D721Med (cell line): ENCODE measurements at places on chromosomes 7 and 10.
A peak's percentile ranks its signal among the peaks of the same experiment; 100 is the strongest.

DNA sequence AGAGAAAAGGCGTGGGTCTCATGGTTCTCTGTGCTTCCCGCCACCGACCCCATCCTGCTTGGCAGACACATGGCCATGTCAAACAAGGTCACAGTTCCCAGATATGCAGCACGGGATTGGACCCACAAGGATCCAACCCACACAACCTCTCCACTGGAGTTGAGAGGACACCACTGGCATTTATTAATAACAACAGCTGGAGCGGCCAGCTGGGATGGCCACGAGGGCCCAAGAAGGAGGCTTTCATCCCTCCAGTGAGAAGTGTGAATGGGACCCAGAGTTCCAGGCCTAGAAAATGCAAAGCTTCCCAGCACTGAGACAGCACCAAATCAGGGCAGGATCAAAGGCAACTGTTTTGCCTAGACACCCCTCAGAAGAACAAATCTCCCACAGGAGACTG lies 31.5 kb downstream of the FGFR2 start:
- no peak for DNase-seq

- no peak for DNase-seq
Measured at GRCh38 chr7:30249986-30250774, 34.2 kb upstream of the ZNRF2 start.

DNA sequence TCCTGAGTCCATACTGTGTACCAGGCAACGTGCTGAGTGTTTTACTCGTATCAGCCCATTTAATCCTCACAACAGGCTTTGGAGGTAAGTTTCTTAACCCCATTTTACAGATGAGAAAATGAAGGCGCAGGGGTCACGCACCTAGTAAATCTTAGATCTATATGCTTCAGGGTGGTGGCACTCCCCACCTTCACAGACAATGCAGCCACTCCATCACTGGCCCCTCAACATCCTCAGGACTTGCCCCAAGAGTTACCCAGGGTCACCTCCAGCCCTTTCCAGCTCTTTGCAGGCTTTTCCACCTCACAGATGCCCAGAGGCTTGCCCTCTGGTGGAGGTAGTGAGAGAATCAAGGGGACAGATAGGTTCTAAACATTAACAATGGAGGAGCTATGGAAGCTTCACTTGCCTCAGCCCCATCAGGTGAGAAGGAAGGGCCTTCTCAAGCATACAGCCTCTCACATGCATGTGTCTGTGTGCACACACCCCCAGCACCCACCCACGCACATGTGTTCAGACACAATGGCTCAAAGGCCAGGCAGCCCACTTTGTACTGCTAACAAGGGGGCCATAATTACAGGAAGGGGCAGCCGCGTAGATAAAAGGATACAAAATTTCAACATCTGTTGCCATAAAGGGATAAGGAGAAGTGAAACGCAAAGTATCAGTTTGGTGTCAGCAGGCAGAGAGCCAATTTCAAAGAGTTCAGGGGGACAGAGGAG lies 29.1 kb downstream of the DPCD start:
- DNase-seq, result no peak

GRCh38 chr10:116237970-116238369 lies 35.0 kb downstream of the GFRA1 start:
- no peak for DNase-seq

DNA sequence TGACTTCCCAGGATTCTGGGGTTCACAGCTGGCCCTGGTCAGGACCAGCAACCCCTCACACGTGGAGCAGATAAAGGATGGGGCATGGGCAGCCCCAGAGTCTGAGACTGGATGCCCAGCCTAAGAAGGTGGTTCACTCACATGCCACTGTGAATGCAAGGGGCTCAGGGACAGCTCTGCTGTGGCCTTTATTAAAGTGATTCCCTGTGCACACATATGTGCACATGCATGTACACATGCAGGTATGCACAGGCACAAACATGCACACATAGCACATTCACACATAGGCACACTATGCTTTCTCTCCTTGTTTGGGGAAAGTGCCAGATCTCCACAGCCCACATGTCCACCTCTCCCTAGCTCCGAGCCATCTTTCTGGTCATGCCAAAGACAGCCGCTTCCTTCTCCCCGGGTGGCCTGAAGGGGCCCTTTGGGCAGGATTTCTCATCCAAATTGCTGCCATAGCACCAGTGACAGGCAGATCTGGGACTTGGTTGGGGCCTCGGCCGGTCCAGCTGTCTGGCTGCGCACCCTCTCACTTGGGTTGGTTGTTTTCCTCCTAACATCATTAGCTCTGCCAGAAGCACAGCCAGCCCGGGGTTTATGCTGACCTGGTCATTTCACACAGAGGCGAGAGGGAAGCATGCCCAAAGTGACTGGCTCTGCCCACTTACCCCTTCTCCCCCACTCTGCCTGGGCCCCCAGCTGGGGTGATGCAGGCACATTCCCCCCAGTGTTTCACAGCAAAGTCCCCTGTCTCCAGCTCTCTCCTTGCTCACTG lies 1.4 kb downstream of the GCK start:
- DNase-seq, result no peak

DNA sequence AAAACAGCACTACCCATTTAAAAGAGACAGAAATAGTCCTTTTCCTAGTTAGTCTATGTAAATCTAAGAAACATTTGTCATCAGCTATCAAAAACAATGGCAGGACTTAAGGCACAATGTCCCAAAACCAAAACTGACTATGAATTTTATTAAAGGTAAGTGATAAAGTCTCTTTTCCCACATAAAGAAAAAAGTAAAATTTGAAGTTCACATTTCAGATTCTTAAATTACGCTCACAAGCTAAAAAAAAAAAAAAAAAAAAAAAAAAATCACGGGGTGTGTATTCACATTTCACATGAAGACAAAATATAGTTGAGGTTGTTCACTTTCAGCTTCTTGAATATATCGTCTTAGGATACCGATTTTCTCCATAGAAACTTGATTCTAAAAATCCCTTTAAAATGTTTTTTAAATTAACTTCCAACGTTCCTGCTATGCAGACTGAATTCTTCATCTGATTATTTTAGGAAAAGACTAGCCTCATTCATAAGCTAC lies 1.6 kb downstream of the P4HA1 start:
- DNase-seq, result no peak

GRCh38 chr10:72133517-72133916 lies 45.2 kb upstream of the SPOCK2 start:
- DNase-seq, result no peak

GRCh38 chr10:101233863-101234262 lies 4.6 kb upstream of the LBX1 start:
- no peak for DNase-seq

GRCh38 chr7:2209961-2210323 lies 22.8 kb downstream of the MAD1L1 start:
- DNase-seq, result no peak

DNA sequence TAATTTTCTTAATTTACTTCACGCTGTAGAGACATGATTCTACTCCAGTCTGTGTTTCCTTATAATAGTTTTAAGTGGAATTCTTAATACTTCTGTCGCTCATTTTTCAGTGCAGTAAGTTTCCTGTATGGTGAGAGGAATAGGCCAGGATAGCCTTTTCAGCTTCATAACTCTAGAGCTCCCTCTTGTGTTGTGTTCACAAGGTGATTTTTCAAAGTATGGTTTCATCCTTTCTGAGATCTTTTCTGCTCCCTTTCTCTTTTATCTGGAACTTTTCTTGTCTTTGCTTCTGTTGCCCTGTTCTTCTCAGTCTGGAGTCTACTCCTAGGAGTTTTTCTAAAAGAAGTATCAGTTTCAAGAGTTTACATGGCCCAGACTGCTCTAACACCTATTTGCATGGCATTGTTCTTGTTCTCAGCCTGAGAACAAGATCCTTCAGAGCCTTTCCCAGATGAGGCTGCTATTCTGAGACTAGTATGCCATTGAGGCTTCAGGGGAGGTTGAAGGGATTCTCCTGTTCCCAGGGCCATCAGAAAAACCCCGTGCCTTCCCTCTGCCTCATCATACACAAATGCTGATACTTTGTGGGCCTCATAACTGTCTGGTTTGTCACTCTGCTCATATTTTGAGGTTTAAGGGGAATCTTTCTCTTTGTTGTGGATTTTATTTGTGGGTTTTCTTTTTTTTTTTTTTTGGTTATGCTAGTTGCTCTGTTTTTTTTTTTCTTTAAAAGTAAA lies 21.8 kb downstream of the NET1 start:
- no peak for DNase-seq

DNA sequence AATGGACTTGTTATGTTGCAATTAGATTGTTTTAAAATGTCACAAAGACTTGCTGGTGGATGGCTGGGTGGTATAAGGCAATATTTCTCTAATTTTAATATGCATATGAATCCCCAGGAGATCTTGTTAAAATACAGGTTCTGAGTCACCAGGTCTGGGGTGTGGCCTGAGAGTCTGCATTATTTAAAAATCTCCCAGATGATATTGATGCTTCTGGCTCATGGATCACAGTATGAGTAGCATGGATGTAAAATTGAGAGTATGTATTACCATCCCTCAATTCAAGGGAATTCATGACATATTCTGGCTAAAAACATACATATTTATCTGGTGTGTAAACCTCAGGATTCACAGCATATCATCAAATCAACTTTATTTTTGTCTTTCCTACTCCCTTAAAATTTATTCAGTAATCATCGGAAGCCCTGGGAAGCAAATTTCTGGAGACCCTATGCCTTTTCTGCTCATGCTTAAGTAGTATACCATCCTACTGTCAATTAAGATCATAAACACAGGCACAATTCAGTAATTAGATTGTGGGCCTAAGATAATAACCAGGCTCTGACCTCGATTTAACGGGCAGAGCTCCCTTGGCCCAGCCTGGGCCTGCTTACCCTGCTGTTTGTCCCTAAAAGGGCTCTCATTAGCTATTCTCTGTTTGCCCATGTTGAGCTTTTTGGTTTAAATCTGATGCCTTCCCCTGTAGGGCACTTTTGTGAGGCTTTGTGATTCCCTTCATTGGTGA lies 29.6 kb upstream of the ICA1 start:
- DNase-seq, result no peak

DNA sequence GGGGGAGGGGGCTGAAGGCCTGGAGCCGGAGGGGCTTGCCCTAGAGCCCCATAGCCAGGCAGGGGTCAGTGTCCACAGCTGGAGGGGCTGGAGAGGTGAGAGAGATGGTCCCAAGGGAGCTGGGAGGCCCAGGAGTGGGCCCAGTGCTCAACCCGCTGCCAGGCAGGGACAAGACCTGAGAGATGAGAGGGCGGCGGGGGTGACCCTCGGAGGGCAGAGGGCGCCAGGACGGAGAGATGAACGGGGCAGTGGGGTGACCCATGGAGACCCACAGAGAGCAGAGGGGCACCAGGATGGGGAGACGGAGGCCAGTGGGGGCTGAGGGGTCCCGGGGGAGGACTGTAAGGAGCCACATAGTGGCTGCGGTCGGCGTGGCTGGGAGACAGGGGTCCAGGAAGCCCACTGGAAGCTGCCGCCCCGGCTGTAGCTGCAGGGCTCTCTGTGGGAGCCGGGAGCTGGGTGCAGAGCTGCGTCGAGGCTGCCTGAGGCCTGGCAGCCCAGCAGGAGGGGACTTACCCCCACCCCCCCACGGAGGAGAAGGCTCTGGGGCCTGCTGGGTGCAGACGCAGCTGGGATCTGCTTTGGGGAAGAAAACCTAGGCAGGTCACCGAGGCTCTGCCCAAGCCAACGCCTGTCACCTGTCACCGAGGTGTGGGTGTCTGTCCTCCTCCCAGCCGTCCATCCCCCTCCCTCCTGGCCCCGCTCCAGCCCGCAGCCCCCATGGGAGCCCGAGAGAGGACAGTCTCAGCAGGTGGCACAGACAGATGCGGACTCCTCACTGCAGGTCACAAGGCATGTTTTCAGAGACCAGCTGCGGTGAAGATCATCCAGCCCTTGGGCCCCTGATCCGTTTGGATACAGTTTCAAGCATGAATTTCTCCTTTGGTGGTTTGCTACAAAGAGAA lies 25.1 kb downstream of the PWWP2B start:
- no peak for DNase-seq

- DNase-seq, result no peak
Measured at GRCh38 chr7:137801003-137801402, 45.8 kb downstream of the DGKI start.

- DNase-seq, result peak; percentile 57
Measured at GRCh38 chr7:157432957-157433576, 96.3 kb downstream of the DNAJB6 start.

GRCh38 chr7:27873981-27874957 lies 134.3 kb downstream of the TAX1BP1 start:
- no peak for DNase-seq

- no peak for DNase-seq
Measured at GRCh38 chr7:301291-302053, 11.5 kb downstream of the FOXL3 start.

DNA sequence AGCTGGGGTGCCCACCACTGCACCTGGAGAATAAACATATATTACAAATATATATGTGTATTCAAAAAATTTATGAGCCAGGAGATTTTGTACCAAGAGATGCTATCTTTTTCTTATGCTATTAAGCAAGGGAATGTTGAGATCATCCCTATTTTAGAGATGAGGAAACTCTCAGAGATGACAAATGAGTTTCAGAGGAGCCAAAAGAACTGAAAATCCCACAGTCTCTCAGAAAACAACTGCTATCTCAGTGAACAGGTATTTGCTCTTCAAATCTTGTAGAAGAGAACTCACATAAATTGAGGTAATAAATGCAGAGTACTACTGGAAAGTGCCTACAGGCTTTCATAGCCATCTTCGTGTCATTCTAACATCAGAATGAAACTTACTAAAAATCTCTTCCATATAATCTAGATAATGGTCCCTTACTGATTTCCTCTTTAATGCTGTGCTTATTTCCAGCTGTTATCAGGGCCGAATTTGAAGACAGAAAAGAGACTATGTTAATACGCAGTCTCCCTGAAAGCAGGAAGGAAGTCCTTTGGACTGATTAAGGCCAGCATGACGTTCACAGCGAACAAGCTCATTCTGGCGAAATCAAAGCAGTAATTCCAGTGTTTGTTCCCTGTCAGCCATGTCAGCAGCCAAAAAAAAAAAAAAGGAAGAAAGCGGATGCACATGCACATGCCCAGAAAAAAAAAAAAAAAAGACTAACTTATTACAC lies 29.4 kb upstream of the ANAPC16 start:
- DNase-seq, result no peak

- DNase-seq, result no peak
Measured at GRCh38 chr10:3622427-3622826, 162.6 kb downstream of the KLF6 start.

- no peak for DNase-seq
Measured at GRCh38 chr10:93951905-93952304, 41.8 kb upstream of the PLCE1 start.

GRCh38 chr10:113716109-113716910 lies 35.2 kb upstream of the PLEKHS1 start:
- no peak for DNase-seq

DNA sequence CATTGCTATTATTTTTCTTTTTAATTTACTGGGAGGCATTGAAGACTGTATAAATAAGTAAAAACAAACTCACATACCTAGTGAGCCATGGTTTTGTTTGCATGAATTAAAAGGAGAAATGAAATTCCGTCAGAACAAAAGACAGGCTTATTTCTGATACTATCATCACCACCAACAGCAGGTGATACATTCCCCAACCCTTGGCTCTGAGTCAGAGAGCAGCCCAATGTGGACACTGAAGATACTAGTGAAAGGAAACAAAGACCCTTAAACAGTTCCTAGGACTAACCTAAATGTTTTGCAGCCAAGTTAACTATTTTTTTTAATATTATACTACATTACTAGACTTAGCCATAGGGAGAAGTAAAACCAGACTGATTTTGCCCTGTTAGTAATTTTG lies 31.6 kb downstream of the CHRM2 start:
- DNase-seq, result no peak
